ENCODE measurements at places on chromosomes 4 and X.
A peak's percentile ranks its signal among the peaks of the same experiment; 100 is the strongest.

- DNase-seq, result no peak
These were observed 11.9 kb downstream of the TMPRSS11D start for GRCh38 chr4:67871867-67872266.

DNA sequence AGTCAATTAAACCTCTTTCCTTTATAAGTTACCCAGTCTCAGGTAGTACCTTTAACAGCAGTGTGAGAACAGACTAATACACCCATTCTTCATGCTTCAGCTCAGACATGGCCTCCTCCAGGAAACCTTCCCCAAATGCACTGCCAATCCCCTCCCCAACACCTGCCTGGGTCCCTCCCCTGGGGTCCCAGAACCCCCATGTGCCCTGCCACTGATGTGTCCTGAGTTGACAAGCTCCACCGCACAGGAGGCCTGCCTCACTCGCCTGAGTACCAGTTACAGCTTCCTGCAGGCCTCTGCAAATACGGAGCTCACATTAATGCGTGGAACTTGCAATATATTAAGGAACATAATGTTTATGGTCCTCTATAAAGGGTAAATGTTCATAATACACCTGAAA, 34.9 kb upstream of the CRMP1 start:
- no peak for DNase-seq

- no peak for DNase-seq
These were observed 4.9 kb downstream of the OPHN1 start for GRCh38 chrX:68428431-68428830.

- no peak for DNase-seq
These were observed 1179.6 kb upstream of the PCDH7 start for GRCh38 chr4:29540439-29541102.

DNA sequence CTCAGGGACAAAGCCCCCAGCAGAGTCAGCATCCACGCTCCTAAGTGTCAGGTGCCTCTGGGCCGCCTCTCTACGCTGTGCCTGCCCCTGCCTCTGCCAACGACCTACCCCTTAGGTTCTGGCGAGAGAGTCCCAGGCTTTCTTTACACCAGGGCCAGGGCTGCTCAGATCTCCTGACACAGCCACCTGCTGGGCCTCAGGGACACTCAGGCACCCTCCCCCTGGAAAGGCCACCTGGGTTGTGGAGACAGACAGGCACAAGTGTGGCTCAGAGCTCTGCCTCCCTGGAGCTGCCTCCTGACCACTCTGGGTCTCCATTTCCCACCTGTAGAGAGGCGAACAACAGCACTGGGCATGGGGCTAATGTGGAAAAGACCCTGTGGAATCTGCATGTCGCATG, 90.0 kb upstream of the ADRA2C start:
- no peak for DNase-seq

DNA sequence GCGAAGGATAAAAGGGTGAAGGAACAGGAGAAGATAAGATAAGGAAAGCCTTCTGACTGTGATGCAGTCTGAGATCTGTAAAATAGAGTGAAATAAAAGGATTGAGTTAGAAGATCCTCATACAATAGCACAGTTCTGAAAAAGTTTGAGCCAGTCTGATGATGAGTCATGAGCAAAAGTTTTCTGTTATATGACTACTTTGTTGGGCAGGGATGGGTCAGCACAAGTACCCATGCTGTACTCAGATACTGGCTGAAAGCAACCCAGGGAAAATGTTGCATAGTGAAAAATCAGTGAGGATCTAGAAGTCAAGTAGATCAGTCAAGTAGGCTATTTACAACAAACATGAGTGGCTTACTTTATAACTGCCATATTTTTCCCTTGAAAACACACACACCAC, 253.5 kb downstream of the PCDH10 start:
- DNase-seq, result no peak

GRCh38 chrX:45806410-45807121, 605.9 kb upstream of the DIPK2B start:
- peak; percentile 45 for DNase-seq

GRCh38 chr4:11198516-11199305, 230.0 kb downstream of the HS3ST1 start:
- DNase-seq, result no peak

DNA sequence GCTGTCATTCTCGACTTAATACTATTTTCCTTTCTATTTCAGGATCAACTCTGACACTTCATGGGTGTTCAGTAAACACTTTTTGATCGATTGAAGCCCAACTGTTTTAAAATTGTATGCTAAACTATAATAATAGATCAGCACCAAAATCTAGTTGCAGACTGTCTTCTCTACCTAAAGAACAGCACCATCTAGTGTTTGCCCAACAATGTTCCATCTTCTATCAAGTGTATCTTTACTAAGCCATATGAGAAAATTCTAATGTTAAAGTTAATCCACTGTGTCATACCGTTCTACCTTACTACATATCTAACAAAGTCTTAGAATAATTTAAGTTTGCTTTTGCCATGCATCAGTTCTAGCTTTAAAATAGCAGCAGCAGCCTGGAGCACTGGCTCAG, 113.0 kb upstream of the PRDX4 start:
- no peak for DNase-seq

- no peak for DNase-seq
These were observed 59.3 kb downstream of the DHRSX start for GRCh38 chrX:2441466-2441865.

- no peak for DNase-seq
These were observed 204.6 kb downstream of the TENM3 start for GRCh38 chr4:182447767-182448280.

Data from activated CD4-positive, alpha-beta T cell treated with anti-CD3 and anti-CD28 coated beads for 4 hours (primary cell).